ENCODE measurements at places on chromosomes 11 and 22.
A peak's percentile ranks its signal among the peaks of the same experiment; 100 is the strongest.

- no peak for DNase-seq
Observed at GRCh38 chr11:107688322-107688918, 23.4 kb downstream of the SLN start.

GRCh38 chr11:724049-724777, 18.2 kb downstream of the EPS8L2 start:
- no peak for DNase-seq

GRCh38 chr11:110072930-110073329, 20.3 kb upstream of the ZC3H12C start:
- DNase-seq, result no peak

GRCh38 chr11:16338393-16338792, 18.0 kb downstream of the SOX6 start:
- no peak for DNase-seq

DNA sequence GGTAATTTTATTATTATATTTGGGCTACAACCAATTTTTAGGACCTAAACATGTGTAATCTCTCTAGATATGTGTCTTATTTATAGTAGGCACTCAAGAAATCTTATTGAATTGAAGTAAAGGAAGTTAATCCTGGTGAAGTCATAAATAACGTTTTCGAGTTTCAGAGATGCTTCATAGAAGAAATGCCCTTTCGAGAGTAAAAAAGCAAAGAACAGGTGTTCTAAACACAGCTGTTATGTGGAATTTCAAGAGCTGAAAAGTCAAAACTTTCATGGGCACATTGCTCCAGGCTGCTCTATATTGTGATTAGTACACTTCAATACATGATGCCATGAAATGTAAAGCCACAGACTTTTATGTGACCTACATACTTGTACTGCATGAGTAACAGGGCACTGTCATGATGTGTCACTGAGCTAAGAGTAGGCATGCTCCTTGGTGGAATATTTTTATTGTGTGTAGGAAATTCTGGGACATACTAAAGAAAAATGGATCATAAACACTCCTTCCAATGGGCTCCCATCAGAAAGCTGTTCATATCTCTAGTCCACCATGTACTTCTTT, 7.2 kb upstream of the ELMOD1 start:
- DNase-seq, result no peak

GRCh38 chr11:95680169-95680929, 109.2 kb downstream of the FAM76B start:
- no peak for DNase-seq

DNA sequence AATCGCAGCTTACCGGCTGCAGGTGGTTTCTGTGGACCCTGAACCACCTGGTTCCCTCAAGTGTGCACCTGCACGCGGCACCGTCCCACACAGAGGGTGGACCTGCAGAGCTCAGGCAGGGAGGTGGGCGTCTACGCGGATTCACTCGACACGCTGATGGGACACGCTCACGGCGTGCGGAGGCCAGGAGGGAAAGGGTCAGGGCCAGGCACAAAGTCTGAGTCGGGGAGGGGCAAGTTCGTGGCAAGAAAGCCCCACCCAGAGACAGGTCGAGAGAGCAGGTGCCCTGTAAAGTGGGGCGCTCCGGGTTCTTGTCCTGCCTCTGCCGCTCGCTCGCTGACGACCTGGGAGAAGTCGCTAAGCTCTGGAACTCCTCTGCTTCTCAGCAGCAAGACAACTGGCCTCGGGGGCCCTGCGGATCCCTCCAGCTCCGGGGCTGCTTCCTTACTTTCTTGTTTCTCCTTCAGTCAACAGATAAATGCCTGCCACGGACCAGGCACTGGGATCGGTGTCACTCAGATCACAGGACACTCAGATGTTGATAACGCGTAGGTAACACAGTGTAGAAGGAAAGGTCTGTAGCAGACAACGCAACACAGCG, 72.4 kb upstream of the NUP50 start:
- no peak for DNase-seq

DNA sequence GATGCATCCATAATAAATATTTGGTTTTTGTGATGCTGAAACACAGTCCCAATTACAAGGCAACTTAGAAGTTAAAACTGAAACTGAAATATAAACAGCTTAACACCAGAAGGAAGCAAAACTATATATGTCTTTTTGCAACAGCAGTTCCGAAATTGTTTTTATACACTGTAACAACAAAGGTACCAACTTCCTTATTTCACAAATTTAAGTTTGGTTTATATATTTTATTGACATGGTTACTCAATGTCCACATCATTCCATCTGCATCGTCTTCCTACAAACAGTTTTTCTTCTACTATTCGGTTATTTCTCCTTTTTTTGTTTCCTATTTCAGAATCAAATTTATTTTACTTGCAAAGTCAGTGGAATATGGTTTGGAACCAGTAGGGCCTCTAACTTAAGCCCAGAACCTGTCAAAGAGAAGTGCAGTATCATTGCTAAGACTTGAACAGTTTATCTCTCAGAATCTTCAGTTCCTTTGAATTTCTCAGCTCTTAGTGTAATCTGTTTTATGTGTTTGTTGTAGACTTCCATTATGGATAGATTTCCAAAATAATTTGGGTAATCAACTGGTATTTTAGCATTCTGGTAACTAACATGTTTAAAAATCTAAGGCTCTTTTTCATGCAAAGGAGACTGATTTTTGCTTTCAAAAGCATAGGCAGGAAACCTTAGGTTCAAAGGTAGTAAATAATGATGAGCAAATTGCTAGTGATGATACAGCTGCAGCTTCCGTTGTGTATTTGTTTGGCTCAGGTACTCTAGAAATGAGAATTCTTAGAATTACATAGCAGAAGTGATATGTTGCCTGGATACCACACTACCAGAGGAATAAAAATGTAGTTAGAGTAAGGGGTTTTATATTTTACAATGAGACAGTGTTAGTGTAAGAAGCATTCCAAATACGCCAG, 8.2 kb upstream of the HSPA8 start:
- DNase-seq, result no peak

- DNase-seq, result no peak
Observed at GRCh38 chr11:47731475-47731874, 16.3 kb upstream of the AGBL2 start.

- DNase-seq, result no peak
Observed at GRCh38 chr11:82843057-82843795, 57.0 kb downstream of the PRCP start.

DNA sequence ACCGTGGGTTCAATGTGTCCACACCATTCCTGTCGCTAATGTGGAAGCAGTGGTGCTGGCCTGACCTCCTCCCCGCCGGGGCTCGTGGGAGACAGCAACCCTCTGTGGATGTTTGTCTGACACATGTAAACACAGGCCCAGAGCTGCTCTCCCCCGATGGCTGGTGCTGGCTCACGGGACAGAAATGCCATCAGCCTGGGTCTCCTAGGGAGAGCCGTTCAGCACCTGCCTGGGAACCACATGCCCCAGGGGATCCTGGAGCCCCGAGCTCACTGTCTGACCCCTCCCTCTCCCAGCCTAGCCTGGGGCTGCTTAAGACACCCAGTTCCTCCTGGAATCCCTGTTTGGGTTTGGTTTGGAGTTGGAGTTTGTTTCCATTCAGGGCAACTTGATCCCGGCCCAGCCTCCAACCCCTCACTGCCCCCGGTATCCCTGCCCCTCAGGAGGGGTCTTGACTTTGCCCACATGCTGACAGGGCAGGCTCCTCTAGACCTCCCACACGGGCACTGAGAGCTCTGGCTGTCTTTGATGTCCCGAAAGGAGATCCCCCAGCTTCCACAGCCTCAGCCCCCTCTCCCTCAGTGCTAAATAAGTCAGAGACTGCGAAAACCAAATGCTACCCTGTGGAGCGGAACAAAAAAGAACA, 50.9 kb upstream of the WNT11 start:
- DNase-seq, result no peak

- DNase-seq, result no peak
Observed at GRCh38 chr11:121406291-121406690, 45.8 kb upstream of the SORL1 start.

DNA sequence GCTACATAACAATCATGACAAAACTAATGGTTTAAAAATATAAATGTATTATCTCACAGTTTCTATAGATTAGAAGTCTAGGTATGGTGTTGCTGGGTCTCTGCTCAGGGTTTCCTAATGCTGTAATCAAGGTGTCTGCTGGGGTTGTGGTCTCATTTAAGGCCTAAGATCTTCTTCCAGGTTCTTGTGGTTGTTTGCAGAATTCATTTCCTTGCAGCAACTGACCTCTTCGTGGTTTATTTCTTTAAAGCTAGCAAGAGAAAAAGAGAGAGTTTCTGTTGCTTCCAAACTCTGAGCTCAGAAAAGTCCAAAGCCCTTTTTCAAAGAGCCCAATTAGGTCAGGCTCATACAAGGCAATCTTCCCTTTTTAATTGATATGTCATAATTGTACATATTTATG, 452.7 kb upstream of the CCDC179 start:
- no peak for DNase-seq

- no peak for DNase-seq
Observed at GRCh38 chr22:46609175-46609690, 11.0 kb upstream of the GRAMD4 start.

GRCh38 chr11:20770414-20770946, 101.1 kb downstream of the NELL1 start:
- no peak for DNase-seq

GRCh38 chr22:26658161-26658560, 773 bp downstream of the MIAT start:
- DNase-seq, result no peak

GRCh38 chr11:35275786-35276170, 136.8 kb downstream of the CD44 start:
- DNase-seq, result no peak

GRCh38 chr11:87076260-87076783, 38.6 kb downstream of the TMEM135 start:
- no peak for DNase-seq

- DNase-seq, result no peak
Observed at GRCh38 chr11:109490953-109491635, 69.1 kb downstream of the C11orf87 start.

DNA sequence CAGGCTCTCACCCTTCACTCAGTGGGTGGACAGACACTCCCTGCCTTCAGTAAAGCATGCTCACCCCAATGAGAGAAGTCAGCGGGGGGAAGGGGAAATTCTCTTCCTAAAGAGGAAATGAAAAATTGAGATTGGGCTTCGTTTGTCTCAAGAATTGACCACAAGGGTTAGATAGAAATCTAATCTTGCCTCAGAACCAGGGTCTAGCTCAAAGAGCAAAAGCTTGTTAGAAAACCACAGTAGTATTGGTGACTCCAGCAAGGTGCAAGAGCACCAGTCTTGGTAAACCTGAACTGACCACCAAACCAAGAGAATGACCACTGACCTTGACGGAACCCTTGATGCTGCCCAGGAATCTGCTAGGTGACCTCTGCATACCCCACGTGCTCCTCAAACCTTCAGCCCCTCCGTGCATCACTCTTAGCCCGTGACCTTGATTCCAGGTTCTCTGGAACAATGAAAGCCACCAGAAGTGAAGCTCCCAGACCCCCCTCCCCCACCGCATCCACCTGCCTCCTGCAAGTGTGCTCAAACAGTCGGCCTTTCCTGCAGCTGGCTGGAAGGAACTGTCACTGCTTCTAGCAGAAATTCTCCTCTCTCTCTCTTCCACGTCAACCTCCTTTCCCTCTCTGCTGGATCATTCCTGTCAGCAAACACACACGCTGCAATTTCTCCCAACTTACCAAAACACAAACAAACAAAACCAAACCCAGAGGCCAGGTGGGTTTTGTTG, 3.1 kb upstream of the TMA7B start:
- DNase-seq, result peak; percentile 28

GRCh38 chr22:40817737-40818136, 1.4 kb downstream of the SLC25A17 start:
- no peak for DNase-seq

DNA sequence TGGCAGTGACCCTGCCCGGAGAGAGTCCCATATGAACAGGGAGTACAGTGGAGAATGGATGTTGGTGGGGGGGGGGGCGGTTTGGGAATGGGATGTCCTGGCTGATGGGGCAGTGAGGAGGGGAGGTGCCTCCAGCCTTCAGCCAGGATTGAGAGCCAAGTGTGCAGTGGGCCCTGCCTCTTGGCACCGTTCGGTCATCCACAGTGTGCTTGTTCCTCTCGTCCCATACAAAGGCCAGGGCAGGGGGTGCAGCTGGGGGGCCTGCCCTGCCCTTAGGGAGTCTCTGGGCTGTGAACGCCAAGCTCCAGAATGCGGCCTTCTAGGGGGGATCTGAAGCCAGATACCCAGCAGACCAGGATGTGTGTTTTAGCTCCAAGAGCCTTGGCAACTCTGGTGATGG, 34.0 kb downstream of the KCNC1 start:
- no peak for DNase-seq

DNA sequence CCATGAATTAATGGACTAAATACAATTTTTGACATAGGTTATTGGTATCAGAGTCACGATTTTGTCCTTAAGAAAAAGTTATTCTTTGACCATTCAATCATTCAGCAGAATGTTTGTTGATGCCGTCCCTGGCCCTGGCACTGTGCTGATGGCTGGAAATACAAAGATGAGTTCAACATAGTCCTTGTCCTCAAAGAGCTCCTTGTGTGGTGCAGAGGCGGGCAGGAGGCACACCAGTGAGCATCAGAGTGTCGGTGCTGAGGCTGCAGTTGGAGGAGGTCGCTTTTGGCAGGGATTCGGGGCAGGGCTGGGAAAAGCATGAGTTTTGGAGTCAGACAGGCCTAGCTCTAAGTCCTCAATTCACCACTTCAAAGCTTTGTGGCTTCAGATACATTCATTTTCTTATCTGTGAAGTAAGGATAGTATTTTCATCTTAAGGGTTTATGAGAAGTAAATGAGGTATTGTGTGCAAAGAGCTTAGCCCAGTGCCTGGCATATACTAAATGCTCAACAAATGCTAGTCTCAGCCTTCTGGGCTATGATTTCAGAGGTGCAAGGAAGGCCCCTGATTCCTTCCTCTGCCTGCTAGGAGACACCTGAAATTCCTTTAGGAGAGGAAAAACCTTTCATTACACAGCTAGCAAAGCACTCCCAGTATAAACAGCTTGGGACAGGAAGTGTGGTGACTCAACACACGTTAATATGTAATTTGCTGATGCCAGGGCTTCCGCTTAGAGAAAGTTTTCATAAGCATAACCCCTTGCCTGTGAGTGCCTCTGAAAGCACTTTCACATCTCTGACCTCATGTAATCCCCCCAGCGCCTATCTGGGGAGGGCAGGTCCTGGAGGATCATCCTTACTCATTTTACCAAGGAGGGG, 113.8 kb downstream of the NECTIN1 start:
- peak; percentile 65 for DNase-seq

DNA sequence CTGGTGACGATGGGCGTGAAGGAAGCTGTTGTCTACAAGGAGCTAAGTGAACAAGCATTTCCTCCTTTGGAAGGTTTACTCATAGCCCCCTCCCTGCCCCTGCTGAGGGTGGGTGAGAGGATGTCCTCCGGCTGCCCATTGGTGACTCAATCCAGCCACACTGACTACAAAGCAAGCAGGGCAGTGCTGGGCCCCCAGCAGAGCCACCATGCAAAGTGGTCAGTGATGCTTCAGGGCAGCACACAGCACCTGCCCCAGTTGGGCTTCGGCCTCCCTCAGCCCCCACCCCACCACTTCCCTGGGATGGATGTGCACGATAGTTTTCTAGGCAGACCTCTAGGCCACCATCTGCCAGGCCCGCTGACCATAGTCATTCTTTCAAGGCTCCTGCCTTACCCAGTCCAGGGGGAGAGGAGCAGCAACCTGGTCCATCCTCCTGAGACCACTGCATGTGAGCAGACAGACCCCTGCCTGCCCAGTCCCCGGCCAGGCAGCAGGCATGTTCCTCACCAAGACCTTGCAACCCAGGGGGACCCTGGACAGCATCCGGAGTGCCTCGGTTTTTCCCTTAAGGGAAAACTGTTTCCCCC, 125.1 kb downstream of the BCR start:
- no peak for DNase-seq

GRCh38 chr22:31162015-31162765, 2.2 kb downstream of the RNF185 start:
- no peak for DNase-seq
